ENCODE measurements at places on chromosomes 7 and 10.
A peak's percentile ranks its signal among the peaks of the same experiment; 100 is the strongest.

DNA sequence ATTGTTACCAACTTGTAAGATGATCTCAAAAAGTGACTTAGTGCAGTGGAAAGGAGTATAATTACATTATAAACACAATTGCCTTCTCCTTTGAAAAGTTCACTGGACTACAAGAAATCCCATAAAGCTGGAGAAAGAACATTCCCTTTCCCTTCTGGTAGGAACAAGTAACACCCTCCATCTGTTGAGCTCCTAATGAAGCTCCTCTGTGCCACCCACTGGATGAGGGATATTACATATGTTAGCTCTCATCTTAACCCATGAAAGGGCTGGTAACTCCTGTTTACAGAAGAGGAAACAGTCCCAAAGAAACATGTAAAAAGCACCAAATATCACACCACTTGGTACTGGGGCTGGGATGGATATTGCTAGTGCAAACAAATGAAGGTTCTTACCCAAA lies 8.1 kb downstream of the PGAM1 start:
- DNase-seq = no peak

GRCh38 chr10:17250736-17251135 lies 22.7 kb downstream of the VIM start:
- no peak for DNase-seq

DNA sequence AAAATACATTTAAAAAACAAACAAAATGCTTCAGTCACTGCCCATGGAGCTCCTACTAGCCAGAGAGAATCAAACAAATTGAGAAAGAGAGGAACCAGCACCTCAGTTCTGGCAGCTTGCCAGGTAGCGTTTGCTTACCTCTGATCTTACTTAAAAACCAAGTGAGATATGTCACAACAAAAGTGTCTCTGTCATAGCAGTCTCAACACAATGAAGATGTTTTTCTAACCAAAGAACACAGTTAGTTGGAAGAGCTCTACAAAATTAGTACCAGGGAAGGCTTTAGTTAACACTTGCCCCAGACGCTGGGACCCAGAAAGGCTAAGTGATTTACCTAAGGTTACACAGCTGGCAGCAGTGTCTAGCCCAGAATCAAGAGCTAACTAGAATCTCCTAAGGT lies 3.4 kb downstream of the DOCK4 start:
- DNase-seq = no peak

GRCh38 chr10:33353334-33353733 lies 18.9 kb upstream of the NRP1 start:
- DNase-seq = no peak

DNA sequence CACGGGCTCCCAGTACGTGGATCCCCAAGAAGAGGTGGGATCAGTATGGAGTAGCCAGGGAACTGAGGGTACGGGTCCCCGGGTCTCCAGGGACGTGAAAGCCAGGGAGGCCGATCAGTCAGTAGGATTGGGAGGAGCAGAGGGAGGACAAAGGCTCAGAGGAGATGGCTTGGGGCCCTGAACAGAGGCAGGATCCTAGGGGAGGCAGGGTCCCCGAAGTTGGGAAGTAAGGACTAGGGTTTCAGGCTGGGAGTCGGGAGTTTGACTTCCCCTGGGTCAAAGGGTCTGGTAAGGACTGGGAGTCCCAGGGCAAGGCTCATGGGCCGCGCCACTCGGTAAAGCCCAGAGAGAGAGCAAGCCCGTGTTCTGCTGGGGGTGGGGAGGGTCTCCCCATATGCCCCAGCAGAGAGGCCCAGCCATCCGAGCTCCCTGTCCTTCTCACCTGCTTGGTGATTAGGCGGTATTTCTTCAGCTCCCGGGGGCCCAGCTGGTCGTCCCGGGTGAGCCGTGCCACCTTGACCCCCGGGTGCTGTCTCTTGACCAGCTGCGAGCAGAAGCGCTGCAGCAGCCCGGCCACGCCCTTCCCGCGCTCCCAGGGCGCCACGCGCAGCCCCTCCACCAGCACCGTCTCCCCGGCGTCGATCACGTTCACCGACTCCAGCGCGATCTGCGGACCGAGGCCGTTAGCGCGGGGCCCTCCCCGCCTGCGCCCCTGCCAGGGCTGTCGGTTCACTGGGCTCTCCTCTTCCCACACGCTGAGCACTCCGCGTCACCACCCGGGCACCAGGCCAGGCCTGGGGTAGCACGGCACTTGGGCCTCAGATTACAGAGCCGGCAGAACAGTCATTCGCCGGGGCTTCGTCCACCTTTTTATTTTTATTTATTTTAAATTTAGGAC lies 7.0 kb downstream of the NAT16 start:
- no peak for DNase-seq

DNA sequence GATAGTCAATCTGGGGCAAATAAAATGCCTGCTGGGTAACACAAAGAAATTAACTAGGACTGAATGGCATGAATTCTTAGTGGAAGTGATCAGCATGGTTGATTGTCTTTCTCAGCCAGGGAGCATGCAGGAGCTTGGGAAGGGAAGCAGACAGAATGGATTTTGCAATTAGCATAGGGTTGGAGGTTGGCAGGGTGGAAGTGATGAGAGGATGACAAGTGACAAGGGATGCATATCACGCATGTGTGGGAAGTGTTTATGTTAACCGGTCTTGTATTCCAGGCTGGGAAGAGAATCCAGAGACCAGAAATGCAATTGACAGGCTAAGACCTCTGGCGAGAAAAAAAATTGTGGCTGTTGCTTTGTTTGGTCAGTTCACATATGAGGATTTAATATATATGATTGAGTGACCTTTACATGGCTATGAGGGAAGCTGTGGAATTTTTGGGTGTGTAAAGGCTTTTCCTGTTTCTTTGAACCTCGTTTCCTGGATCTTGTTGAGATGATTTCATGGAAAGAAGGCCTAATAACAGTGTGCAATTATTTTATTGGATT lies 8.3 kb downstream of the MDFIC start:
- no peak for DNase-seq

DNA sequence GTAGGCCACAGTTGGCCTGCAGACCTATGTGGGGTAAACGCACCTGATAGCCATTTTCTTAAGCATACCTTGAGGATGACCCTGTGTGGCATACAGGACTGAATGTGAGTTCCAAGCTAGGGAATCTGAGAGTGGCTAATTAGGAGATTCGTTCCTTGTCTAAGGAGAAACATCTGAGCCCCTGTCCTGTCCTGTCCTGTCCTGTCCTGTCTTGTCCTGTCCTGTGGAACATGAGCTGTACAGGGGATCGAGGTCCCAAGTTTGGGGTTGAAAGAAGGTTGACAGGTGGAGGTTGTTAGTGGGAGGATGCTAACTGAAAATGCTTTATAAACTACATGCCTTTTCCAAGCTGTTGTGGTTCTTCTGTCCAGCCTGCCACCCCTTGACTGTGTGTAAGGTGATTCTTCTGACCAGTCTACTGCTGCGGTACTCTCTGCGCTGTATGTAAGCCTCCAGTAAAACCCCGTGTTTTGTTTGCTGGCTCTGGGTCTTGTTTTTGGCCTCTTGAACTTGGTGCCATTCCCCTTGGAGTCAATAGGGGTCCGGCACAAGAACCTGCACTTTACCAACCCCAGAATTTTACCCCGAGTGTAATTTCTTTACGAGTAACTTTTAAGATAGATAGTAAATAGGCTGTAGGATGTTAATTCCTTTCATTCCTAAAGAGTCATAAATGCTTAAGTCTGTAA lies 26.4 kb downstream of the ZNRF2 start:
- DNase-seq = no peak

DNA sequence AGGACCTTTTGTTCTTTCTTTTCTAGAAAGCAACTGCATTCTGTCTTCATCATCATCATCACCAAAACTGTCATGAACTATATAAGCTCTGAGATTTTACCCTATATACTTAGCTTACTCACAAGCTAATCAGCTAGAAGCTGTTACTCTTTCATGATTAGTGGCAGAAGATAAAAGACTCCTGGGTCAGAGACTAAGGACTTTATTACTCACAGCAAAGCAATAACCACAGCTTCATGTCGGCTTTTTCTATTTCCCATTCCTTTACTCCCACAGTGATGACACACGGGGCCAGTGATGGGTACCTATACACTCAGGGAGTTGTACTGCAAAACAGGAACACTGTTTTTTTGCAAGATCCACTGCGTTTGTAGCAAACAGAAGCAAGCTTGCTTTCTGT lies 8.4 kb upstream of the C10orf88 start:
- no peak for DNase-seq

DNA sequence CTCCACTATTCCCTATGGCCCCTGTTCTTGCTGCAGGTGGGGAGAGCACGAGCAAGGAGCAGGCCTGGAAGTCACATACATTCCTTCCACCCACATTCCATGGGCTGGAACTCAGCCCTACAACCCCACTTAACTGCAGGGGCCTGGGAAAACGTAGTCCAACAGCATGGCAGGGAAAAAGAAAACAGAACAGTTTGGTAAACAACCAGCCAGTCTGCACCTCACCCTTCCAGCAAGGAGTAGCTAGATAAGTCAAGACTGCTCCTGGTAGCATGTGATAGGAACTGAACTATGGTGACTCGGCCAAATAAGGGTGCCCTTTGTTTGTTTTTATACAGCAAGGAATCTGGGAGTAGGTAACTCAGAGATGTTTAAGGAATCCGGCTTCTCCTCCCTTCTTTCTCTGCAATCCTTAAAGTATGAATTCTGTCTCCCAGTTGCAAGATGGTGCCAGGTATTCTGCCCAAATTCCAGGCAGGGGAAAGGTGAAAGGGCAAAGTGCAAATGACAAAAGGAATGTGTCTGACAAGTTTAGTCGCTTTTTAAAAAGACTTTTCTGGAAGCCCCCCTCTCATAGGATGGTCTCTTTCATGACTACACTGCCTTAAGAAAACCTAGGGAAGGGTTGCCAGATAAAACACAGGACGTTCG lies 311.7 kb upstream of the NEBL start:
- no peak for DNase-seq

- DNase-seq = peak; percentile 33
Observed at GRCh38 chr10:101354328-101355071, 535 bp downstream of the BTRC start.

DNA sequence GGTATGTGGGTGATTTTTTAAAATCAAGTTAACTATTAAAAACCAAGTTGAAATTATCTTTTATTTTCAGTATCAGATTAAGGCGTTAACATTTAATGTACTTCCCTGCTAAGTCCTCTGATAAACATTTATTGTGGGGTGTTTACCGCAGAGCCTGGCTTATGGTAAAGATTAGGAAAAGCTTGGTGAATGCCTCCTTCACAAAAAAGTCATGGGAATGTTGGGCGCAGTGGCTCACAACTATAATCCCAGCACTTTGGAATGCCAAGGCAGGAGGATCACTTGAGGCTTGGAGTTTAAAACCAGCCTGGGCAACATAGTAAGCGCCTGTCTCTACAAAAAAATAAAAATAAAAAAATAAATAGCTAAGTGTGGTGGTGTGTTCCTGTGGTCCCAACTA lies 53.3 kb downstream of the WAC start:
- DNase-seq = no peak

DNA sequence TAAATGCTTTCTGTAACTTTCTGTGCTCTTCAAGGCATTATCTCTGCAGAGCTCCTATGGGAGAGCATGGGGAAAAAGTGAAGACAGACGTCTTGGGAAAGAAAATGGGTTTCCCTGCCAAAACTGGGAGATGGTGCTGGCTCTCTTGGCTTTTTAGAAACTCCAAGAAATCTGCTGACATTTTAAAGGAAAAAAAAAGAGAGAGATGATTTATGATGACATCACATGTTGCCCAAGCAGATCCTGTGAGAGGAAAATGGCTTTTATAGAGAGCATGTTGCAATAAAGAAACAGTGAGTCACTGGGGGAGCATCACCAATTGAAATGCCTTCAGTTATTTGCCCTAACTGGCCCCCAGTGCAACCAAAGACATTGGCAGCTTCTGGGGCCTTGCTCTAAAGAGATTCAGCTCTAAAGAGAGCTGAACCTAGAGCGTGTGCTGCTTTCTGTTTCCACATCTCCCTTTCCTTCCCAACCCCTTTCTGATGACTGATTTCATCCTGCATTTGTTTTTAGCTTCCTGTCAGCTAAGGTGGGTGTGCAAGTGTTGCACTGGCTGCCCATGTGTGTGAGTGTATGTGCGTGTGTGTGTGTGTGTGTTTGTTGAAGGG lies 37.7 kb downstream of the LRMDA start:
- DNase-seq = no peak

DNA sequence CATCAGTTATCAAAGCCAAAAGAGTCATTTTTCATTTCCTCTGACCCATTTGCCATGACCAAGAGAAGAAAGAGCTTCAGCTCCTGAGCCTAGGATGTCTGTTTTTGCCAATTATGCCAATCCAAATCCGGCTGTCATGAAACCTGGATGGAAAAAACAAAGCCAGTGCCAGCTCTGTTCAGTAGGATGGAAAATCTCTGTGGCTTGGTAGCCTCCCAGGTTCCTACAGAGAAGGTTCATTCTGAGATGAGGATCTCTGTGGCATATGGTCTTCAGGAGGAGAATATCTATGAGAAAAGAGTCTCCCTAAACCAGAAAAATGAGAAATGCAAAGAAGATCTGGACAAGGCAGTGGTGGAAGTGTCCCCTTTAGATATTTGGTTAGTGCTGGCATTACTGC lies 475.4 kb downstream of the CNTNAP2 start:
- no peak for DNase-seq

GRCh38 chr7:49243521-49243920 lies 319.2 kb downstream of the CDC14C start:
- DNase-seq = no peak

DNA sequence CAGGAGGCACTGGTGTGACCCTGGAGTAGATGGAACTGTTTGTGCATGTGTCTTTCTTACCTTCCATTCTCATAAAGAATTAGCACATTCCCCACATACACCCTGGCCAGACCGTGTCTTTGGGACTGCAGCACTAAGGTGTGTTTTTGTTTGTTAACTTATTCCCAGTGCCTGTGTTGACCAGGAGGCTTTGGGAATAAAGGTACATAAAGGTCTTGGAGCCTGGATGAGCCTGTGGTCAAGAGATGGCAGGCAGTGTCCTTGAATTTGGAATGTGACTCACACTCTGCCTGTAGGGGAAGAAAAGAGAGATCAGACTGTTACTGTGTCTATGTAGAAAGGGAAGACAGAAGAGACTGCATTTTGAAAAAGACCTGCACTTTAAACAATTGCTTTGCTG lies 137.6 kb downstream of the LYZL1 start:
- no peak for DNase-seq

GRCh38 chr10:49281461-49281860 lies 17.5 kb upstream of the C10orf71 start:
- no peak for DNase-seq

DNA sequence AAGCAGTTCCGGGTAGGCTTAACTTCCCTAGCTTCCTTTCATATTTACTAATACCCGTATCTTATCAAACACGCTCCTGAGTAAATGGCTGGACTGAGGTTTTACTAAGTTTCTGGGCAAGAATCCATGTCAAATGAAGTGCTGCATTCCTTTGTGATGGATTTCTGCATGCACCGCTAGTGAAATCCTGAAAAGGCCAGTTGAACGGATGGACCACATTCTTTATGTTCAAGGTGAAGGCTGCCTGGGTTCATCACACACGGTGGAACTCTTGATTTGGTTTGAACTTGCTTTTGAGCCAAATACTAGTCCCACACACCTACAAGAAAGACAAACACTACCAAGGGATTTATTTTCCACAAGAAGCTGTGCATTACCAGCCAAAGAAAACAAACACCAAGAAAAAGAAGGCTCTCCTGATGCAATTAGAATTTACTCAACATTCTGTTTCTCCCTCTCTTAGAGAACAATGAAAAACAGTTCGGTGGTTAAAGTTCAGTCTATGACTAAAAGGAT lies 255.0 kb upstream of the SEMA3C start:
- DNase-seq = no peak

All from stimulated activated CD4-positive, alpha-beta T cell treated with anti-CD3 and anti-CD28 coated beads, Interleukin-15, amount 100 ng/mL, for 48 hours (primary cell).